ENCODE measurements at places on chromosomes 16 and 17.

DNA sequence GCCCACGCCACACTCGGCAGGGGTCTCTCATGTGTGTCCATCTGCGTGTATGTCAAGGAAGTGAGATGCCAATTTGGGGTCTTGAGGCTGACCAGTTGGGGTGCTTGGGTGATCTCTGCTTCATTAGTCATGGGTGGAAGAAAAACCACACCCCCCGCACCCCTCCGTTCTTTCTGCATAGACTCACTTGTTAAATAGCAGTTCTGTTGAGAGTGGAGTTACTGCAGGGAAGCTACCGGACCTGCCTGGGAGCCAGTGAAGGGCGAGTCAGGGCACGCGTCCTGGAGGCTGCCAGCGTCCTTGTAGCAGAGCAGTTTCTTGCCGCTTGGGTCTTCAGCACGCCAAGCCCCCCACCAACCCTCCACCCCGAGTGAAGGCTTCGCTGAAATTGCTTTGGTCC, 8.5 kb downstream of the SNN start:
- DNase-seq, result no peak

- no peak for DNase-seq
Measured at GRCh38 chr17:42704837-42705494, 22.6 kb downstream of the CNTNAP1 start.

GRCh38 chr17:41811549-41812380, at the start of gene P3H4:
P3H4 (minus strand) TSS chr17:41811949; CDS start chr17:41811915, 34 bp downstream.
- DNase-seq, result peak; percentile 32

DNA sequence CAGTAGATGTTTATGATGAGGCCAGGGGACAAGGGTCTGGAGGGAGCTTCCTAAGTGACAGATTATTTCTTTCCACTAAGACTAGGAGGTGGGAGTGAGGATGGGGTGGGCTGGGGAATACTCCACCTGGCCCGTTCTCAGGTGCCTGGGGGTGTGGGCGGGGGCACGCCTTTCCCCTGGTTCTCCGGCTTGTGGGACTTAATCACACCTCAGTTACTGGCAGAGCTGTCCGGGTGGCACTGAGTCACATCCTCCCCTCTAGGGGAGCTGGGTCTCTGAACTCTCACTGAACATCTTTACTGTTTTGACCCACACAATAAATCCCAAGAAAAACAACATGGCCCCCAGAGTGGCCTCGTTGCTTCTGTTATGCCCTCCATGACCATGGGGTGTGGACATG, 332.8 kb downstream of the MAF start:
- no peak for DNase-seq

GRCh38 chr17:29176558-29177351, 3.4 kb downstream of the MYO18A start:
- DNase-seq, result peak; percentile 19

Data from stimulated activated CD8-positive, alpha-beta memory T cell treated with anti-CD3 and anti-CD28 coated beads, Interleukin-4, amount 100 ng/mL, for 4 hours (primary cell).